C1 segment of cervical spinal cord (tissue), 14 donors: ENCODE measurements at places on chromosomes 4 and X.

DNA sequence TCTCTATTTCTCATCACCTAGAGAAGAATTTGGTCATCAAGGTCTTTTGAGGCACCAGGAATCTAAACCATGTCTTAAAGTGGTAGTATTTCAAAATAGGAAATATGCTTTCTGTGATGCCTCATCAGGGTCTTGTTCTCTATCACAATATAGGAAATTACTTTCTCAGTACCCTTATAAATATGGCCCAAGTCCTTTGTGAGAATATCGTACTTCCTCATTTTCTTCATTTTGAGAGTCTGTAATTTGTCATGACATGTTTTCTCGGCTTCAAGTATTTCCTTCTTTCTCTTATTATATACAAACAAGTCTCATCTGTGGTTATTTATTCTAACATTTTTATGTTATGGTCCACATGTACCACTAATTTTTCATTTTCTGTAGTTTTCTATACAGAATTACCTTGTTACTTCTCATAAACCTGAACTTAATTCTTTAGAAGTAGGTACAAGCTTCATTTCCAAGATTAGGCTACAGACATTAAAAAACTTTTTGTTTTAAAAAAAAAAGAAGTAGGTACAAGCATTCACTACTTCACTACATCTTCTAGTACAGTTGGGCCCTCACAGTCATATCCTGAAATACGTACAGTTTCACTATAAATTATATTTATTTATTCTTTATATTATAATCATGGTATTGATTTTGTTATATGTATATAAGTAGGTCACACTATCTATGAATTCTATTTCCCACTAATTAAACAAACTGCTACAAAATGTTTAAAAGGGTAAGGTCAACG is 54.4 kb downstream of the KLHL13 start:
- DNase-seq = no peak

GRCh38 chrX:111309083-111309482 is 38.8 kb upstream of the CAPN6 start:
- DNase-seq = no peak

GRCh38 chr4:118279328-118279727 is 73.5 kb downstream of the PRSS12 start:
- no peak for DNase-seq

GRCh38 chrX:40127052-40127451 is 29.3 kb upstream of the BCOR start:
- no peak for DNase-seq

GRCh38 chrX:125782184-125782583 is 383.9 kb downstream of the DCAF12L2 start:
- no peak for DNase-seq

- no peak for DNase-seq
These were observed 391.2 kb upstream of the ADGRL3 start for GRCh38 chr4:60808726-60809485.

GRCh38 chr4:52701207-52701606 is 42.1 kb upstream of the USP46 start:
- DNase-seq = no peak

GRCh38 chr4:27986476-27986875 is 1125.8 kb downstream of the STIM2 start:
- no peak for DNase-seq

DNA sequence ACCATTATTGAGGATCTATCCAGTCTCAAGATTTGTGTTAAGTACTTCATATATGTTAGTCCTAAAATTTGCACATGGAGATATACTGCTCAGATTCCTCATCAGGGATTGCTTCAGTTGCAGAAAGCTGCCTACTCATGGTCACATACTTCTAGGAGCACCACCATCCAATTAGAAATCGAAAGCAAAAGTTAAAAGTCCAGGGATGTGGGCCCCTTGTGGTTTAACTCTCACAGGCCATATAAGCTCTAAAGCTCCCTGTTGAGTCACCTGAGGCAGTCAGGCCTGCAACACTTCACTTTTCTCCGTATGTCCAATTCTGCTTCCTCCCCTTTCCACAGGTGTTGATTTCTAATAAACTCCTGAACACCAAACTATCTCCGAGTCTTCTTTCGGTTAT is 84.2 kb downstream of the CNOT6L start:
- DNase-seq = no peak

- DNase-seq = no peak
These were observed 32.9 kb upstream of the GC start for GRCh38 chr4:71816676-71817303.

GRCh38 chrX:38820751-38821150 is 19.5 kb downstream of the MID1IP1 start:
- no peak for DNase-seq

GRCh38 chr4:958314-958665 is 15.1 kb downstream of the DGKQ start:
- no peak for DNase-seq

DNA sequence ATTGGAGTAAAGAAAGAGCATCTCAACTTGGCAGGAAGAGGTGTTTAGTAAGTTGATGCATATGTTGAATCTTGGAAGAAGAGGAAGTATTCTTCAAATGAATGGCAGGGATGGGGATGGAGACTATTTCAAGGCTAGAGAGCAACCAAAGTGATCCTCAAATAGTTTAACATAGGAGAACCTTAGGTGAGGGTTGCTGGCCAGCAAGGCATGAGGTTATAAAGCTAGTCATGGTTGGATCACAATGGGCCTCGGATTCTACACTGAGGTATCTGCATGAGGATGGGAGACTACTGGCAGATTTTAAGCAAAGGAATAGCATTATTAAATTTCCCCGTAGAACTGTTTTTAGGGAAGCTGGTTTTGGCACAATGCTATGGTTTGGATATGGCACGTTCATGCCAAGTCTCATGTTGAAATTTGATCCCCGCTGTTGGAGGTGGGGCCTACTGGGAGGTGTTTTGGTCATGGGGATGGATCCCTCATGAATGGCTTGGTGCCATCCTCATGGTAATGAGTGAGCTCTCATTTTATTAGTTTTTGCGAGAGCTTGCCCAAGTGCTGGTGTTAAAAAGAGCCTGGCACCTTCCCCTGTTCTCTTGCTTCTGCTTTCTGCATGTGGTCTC is 41.9 kb upstream of the ETNPPL start:
- no peak for DNase-seq
